ENCODE measurements at places on chromosomes 1 and 21. TPM values are rescaled to one million over a fixed set of nuclear protein-coding genes. Genes with fewer than 3 reads are reported as not detected.

The EFNA1 gene
- total RNA-seq: 35.5 TPM

The WDR77 gene
- 28.8 TPM for total RNA-seq

- H3K4me1 ChIP-seq: no peaks in the 10 kb centered on the region
- H3K27me3 ChIP-seq: no peaks in the 10 kb centered on the region
- no peak overlapping the region for H3K27ac ChIP-seq
- H3K36me3 ChIP-seq: no peaks in the 10 kb centered on the region
- no peak overlapping the region for H3K4me3 ChIP-seq
- DNase-seq: no peak
Measured at GRCh38 chr1:96236156-96236739, 485.3 kb upstream of the PTBP2 start.

DNA sequence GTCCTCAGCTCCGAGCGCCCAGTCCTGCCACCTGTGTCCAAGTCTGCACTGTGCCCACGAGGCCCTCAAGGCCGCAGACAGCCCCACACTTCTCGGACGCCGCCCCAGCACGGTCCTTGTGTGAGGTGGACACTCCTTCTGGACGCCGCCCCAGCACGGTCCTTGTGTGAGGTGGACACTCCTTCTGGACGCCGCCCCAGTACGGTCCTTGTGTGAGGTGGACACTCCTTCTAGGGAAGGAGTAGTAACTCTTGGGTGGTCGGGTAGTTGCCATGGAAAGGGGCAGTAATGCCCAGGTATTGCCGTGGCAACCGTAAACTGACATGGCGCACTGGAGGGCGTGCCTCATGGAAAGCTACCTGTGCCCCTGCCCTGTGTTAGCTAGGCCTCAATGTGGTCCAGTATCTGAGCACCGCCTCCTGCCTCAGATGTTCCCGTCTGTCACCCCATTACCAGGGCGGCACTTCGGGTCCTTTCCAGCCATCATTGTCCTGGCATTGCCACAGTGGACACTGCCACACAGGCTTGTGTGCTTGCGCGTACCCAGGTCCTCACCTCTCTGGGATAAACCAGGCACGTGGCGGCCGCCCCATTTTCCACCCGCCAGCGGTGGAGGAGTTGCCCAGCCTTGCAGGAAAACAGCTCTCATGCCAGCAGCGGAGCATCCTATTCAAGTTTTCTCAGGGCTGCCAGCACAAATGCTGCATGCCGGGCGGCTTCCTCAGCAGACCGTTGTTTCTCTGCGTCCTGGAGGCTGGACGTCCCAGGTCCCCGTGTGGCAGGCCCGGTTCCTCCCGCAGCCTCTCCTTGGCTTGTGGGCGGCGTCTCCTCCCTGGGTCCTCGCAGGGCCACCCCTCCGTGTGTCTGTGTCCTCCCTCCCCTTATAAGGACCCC lies 40.8 kb upstream of the POFUT2 start:
- H3K36me3 ChIP-seq: no peaks in the 10 kb centered on the region
- no peak overlapping the region for H3K27ac ChIP-seq
- no peaks in the 10 kb centered on the region for H3K27me3 ChIP-seq
- DNase-seq: no peak
- H3K4me3 ChIP-seq: no peak overlapping the region

- H3K27ac ChIP-seq: no peak overlapping the region
- H3K4me3 ChIP-seq: no peak overlapping the region
- H3K27me3 ChIP-seq: no peaks in the 10 kb centered on the region
- H3K36me3 ChIP-seq: no peaks in the 10 kb centered on the region
- DNase-seq: no peak
Measured at GRCh38 chr1:92820024-92820423, 11.8 kb upstream of the RPL5 start.

The RGS21 gene
- total RNA-seq: not detected

The LRRC8B gene
- total RNA-seq: 4.7 TPM

The KIRREL1 gene
- total RNA-seq: 11.1 TPM

- peaks cover 8% of the 10 kb centered on the region for H3K4me1 ChIP-seq
- DNase-seq: no peak
- H3K36me3 ChIP-seq: no peaks in the 10 kb centered on the region
- H3K4me3 ChIP-seq: no peak overlapping the region
- H3K27ac ChIP-seq: no peak overlapping the region
Measured at GRCh38 chr1:54997711-54997986, 1.1 kb upstream of the BSND start.

GRCh38 chr1:101299141-101299540 lies 62.3 kb downstream of the S1PR1 start:
- H3K4me1 ChIP-seq: no peaks in the 10 kb centered on the region
- no peak overlapping the region for H3K4me3 ChIP-seq
- H3K27me3 ChIP-seq: no peaks in the 10 kb centered on the region
- peak overlapping the region; percentile 11 for H3K27ac ChIP-seq
- DNase-seq: no peak

GRCh38 chr1:7694600-7695496 lies 76.2 kb upstream of the VAMP3 start:
- H3K36me3 ChIP-seq: no peaks in the 10 kb centered on the region
- no peak overlapping the region for H3K27ac ChIP-seq
- H3K4me1 ChIP-seq: no peaks in the 10 kb centered on the region
- no peak for DNase-seq
- no peak overlapping the region for H3K4me3 ChIP-seq

The SEMA6C gene
- total RNA-seq: 55.7 TPM

Measured in heart right ventricle (tissue), 16 donors.